ENCODE measurements at places on chromosomes 2 and 18.

GRCh38 chr18:23725351-23725750, 36.1 kb downstream of the LAMA3 start:
- no peak for DNase-seq

DNA sequence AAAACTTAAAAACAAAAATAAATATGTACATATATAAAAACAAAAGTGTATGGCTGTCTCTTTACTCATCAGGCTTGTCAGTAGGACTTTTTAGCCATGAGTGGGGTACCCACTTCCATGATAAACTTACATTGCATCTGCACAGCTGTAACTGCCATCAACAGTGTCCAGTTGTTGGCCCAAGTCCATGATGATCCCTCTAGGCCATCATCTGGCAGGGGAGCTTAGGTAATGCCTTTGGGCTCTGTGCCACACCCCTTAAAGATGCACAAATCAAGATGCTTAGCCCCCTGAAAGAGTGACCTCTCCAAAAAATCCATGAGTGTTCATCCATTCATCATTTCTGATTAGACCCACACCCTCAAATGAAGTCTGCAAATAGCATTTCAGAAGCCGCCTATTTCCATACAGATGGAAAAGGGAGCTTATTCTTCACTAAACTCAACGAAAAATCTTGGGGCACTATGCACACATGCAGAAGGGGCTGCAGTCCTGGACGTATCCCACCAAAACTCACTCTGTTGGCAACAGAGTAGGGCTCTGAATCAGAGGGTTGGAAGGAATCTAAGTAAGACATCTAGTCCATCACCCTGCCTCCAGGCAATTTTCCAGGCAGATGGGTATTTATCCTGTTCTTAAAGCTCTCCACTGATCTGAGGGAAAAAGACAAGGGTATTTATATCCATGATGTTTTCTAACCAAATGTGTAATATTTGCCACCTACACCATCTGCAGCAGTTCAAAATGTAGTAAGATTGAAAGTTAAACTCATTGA, 691.0 kb downstream of the ZEB2 start:
- DNase-seq = no peak

DNA sequence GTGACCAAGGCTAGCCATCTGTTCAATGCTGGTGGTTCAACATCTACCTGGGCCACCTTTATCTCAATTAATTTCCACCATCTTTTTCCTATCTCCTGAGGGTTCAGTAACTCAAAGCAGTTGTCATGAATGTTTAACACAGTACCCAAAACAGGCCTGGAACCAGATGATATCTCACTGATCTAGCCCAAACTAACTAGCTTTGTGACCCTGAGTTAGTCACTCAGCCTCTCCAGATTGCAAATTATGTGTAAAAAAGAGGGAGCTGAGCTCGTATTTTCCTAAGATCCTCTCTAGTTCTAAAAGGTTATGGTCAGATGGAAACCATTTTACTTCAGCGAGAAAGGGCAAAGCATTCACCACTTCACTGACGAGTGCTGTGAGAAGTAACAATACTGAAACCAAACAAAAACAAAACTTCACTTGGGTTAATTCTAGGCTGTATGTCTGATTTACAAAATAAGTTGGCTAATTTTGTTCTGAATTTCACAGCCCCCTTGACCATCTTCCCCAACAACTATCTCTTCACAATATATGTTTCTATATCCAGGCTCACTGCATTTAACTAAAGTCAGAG, 14.8 kb downstream of the SPRED2 start:
- DNase-seq = no peak

DNA sequence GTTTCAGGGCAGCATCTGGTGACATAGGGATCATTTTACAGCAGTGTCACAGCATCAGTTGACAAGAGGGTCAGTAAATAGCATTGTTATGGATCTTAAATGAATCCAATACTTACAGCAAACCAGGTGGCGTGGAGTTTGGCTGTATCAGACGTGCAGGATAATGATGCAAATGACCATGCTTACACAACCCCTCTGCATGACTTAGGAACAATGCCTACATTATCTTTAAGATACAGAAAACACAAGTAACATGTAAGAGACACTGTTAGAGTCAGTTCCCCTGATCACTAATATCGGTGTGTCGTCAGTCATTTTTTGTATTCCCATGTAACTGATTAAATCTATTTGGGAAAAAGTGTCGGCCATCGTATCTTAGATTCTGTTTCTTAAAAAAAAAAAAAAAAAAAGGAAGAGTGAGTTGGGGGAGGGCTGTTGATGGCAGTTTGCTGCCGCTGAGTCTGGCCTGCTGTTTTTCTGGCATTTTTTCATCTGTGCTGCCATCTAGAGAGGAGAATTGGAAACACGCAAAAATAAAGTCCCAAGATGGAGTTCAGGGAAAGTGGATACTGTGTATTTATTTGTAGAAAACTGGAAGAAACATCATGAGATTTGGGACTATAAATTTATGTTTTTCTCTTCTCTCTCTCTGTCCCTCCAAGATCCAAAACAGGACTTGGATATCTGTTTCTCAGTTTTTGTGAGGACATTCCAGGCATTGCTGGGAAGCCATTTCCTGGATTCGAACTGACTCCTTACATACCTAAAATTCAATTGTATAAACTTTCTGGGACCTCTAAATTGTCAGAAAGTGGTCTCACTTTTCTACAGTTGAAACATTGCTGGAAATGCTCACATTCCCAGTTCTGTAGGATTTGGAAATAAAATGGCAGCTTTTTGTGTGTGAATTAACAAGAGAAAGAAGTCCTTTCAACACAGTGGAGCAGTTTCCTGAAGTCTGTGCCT, 60.3 kb upstream of the AGPS start:
- peak; percentile 44 for DNase-seq

DNA sequence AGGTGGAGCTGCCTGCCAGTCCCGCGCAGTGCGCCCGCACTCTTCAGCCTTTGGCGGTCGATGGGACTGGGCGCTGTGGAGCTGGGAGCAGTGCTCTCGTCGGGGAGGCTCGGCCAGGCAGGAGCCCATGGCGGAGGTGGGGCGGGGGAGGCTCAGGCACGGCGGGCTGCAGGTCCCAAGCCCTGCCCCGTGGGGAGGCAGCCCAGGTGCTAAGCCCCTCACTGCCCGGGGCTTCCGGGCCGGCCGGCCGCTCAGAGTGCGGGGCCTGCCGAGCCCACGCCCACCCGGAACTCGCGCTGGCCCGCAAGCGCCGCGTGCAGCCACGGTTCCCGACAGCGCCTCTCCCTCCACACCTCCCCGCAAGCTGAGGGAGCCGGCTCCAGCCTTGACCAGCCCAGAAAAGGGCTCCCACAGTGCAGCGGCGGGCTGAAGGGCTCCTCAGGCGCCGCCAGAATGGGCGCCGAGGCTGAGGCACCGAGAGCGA, 316.4 kb downstream of the RND3 start:
- DNase-seq = no peak

GRCh38 chr2:209334188-209335017, 89.4 kb upstream of the MAP2 start:
- no peak for DNase-seq

- DNase-seq = no peak
These were observed 66.0 kb upstream of the SPRED2 start for GRCh38 chr2:65498396-65498795.

DNA sequence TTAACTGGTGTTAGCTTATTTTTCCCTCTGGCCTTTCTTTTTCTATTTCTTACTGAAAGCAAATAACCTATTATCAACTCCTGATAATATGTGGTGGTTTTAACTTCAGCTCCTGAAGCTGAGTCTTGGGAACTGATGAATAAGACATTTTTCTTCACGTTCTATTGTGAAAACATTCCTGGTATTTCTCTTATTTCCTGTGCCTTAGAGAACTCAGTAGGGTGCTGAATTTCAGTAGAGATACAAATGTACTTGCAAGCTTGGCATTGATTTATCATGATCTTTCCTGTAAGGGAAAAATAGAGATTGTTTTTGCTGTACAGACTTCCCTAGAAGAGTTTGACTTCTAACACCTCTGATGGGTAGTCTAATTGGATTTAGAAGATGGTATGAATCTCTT, 52.8 kb upstream of the DCC start:
- DNase-seq = no peak

- DNase-seq = no peak
These were observed 46.6 kb downstream of the PLCL1 start for GRCh38 chr2:197850882-197851450.

GRCh38 chr2:213545481-213545880, 261.2 kb downstream of the SPAG16 start:
- DNase-seq = no peak

DNA sequence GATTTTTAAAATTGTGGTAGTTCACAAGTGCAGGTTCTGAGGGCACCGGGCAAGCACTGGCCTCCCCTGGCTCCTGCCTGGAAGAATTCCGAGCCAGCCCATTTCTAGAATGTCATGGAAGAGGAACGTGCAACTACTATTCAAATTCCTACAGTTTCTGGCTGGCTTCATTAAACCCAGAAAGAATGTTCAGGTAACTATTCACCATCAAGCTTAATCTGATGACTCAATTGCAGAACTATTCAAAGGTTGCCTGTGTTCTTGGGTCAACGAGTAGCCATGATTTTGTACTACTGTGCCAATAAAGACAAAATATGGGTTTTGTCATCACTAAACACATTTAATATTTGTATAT, 14.3 kb upstream of the MFF start:
- DNase-seq = no peak

- DNase-seq = no peak
These were observed 111.9 kb downstream of the MRO start for GRCh38 chr18:50707855-50708469.

DNA sequence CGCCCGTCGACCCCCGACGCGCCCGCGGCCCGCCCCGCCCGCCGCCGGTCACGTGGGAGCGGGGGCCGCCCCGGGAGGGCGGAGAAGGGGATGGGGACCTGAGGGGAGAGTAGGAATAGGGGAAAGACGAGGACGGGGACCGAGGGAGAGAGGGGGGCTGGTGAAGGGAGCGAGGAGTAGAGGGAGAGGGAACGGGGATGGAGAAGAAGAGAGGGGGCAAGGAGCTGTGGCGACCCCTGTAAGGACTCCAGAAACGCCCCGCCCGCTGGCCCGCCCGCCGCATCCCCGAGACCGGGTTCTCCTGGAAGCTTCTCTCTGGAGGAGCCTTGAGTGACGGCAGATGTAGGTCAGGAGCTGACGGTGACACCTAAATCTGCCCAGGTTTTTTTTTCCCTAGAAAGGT, 615 bp downstream of the ADNP2 start:
- DNase-seq = peak; percentile 21

- no peak for DNase-seq
These were observed 140.9 kb downstream of the CAPN13 start for GRCh38 chr2:30666266-30666874.

DNA sequence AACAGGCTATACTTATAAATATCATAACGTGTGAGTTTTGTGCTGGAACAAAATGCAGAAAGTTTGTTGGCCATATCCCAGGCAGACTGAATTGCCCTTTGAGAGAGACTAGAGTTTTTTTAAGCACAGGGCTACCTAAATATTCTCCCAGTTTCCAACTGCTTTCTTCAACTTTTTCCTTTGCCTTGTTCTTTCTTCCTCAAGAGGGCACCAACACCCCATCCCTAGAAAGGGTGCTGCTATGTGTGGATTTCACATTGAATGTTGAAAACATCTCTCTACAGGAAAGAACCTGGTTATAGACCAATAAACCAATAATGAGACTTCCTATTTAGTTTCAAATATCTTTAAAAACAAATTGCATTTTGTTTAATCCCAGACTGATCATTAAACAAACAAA, 87.9 kb downstream of the ICOS start:
- DNase-seq = no peak

- DNase-seq = no peak
These were observed 142.9 kb upstream of the ZNF521 start for GRCh38 chr18:25494888-25495287.

DNA sequence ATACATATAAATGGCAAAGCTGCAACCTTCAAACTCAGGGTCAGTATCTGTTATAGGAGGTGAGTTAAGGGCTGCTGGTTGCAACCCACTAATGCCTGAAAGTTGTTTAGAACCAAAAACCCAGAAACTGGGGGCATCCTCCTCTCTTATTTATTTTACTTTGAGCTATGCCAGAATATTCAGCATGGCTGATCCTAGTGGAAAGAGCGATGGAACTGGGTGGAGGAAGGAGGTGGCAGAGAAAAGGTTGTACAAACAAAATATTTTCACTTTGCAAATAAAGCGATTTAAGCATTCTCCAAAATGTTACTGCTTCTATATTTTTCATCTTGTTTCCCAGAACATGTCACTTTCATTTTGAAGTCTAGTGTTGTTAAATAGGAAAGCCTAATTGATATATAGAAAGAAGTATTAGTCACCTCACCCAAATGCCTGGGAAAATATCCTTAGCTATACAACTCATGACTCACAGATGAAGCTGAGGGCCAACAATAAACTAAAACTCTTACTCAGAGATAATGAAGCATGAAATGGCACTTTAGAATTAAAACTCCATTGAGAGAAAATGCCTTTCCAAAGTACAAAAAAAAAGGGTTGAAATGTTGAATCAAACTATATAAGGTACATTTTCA, 251.4 kb upstream of the UBE2E3 start:
- no peak for DNase-seq

GRCh38 chr2:40405465-40405864, 46.4 kb downstream of the SLC8A1 start:
- DNase-seq = no peak

- DNase-seq = no peak
These were observed 351.5 kb downstream of the TXNL1 start for GRCh38 chr18:56286775-56287325.

DNA sequence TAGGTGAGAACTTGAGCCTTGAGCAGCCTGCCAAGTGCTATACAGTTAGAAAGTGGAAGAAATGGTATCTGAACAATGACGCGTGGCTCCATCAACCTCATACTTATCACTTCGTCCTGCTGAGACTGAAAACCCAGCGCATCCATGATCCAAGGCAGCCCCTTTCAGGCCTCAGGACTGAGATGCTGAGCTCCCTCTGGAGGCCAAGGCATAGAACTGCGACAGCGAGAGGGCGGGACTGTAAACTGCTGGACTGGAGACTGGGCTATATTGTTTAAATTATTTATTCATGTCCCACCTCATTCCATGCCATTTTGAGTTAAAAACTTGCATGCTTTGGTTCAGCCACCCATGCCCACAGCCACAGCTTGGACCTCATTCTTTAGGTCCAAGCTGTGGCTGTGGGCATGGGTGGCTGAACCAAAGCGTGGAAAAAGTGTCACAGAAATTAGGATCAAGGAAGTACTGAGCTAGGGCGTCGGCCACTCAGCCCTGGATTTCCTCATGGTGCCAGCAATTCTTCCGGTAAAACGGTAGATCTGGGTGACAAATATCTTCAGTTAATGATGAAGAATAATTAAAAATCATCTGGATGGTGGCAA, 195.5 kb downstream of the L3MBTL4 start:
- DNase-seq = no peak

DNA sequence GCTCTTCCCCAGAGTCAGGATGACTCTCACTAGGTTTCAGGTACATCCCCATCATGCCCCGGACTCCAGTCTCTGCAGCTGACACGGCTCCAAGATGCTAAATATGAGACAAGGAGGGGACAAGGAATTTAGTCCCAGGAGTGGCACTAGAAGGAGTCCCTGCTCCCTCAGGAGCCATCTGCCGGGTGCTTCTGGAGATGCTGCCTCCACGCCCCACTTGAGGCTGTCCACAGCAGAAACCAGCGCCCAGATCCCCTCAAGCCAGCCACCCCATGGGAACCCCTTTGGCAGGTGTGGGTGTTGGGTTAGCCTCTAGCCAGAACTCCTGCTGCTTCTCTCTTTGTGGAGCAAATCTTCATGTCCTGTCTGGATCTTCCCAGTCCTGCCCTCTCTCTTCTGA, 40.3 kb downstream of the BCL11A start:
- DNase-seq = no peak

- DNase-seq = no peak
These were observed 119.1 kb downstream of the LRATD1 start for GRCh38 chr2:14751581-14751980.

- no peak for DNase-seq
These were observed 53.0 kb upstream of the LRP2 start for GRCh38 chr2:169415233-169415748.
